Stimulated activated CD8-positive, alpha-beta memory T cell treated with anti-CD3 and anti-CD28 coated beads, Interleukin-4, amount 100 ng/mL, for 4 hours (primary cell): ENCODE measurements at places on chromosomes 2 and 18.

DNA sequence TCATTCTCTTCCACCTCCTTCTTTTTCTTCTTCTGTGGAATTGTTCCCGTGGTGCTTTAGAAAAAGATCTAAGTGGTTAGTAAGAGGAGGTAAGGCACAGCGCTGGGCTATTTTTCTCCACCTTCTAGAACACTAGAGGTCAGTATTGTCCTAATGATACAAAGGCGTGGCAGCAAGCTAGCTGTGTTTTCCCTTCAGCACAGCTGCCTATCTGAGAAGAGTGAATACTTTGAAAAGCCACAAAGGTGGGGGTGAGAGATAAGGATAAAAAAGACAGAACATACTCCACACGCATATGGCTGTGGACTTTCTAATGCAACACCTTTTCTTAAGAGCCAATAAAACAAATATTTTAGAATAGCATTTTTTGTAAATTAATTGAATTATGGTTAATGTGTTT is 2.1 kb downstream of the CNTNAP5 start:
- no peak for DNase-seq

- no peak for DNase-seq
Measured at GRCh38 chr18:40404284-40404683, 1550.8 kb upstream of the PIK3C3 start.

DNA sequence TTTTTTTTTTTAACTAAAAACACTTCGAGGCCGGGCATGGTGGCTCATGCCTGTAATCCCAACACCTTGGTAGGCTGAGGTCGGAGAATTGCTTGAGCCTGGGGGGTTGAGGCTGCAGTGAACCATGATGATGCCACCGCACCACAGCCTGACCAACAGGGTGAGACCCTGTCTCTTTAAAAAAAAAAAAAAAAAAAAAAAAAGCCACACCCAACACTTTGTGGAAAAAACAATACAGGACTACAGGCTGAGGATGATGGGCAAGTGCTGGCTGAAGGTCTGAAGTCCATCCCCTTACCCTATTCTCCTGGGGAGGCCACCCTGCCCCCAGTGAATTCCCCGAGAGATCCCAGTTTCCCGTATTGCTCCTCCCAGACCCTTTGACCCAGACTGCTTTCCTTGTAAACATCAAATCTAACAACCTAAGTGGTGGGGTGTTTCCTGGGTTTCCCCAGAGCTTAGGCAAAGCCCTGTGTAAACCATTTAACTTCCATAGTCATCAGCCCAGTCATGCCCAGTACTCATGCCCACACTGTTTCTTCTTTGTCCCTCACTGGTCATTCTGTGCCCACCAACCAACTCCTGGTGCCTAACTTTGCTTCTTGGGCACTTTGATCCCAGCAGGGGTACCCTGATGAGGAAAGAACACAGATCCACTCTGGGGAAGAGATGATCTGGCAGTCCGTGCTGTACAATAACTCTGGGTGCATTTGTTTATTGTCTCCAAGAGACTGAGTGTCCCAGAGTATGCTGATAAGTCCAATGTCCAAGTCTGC is 5.8 kb upstream of the TMEM37 start:
- DNase-seq, result no peak

- no peak for DNase-seq
Measured at GRCh38 chr2:119289093-119289492, 65.5 kb downstream of the STEAP3 start.

- no peak for DNase-seq
Measured at GRCh38 chr2:178306352-178307073, 112.2 kb downstream of the OSBPL6 start.

GRCh38 chr2:75464348-75464946 is 96.3 kb downstream of the EVA1A start:
- DNase-seq, result no peak

- no peak for DNase-seq
Measured at GRCh38 chr2:44706681-44707553, 234.6 kb upstream of the SIX3 start.
